ENCODE measurements at places on chromosomes 1 and 21.

- DNase-seq: no peak
These were observed 25.5 kb upstream of the DDAH1 start for GRCh38 chr1:85490270-85490985.

DNA sequence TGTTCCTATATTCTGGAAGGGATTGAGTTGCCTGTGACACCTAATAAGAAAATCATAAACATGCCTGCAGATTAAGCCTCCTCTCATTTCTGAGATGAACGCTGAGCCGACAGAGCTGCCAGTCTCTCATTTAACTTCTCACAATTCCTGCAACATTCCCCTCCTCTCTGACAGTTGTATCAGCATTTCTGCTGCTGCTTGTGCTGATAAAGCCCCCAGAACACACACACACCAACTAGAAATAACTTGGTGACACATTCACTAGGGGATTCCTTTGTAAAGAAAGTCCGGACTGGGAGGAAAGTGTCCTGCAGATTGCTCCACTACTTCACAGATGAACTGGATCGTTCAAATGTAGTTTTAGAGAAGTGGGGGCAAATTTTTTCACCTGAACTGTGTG lies 437.3 kb downstream of the PLA2G4A start:
- DNase-seq: no peak

- DNase-seq: peak; percentile 34
These were observed at the start of gene KCNQ4 for GRCh38 chr1:40783001-40783905. TSS of gene KCNQ4 (plus strand) at chr1:40783787. CDS start at chr1:40784094, 307 bp downstream.

DNA sequence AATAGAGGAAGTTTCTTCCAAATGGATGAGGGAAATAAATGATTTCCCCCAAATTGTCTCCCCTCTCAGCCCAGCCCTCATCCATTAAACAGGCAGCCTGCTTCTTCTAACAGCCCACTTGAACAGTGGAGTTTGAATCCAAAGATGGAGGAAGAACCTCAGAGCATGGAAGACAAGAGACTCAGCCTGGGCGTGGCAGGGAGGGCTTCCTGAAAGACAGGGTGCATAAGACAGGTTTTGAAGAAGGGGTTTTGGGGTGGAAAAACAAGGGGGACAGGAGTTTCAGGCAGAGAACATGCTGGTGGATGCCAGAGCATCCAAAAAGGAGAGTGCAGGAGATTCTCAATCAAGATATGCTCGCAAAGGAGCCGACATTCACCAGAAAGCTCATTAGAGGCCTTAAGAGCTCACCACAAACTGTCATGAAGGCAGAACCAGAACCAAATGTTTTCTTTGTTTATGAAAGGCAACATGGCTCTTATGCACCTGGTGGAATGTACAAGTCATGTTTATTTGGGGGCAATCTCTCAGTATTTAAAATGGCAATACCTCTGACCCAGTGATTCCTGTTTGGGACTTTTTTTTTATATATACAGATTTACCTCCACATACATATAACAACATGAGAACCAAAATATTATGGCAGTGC lies 26.5 kb upstream of the TSPEAR start:
- no peak for DNase-seq

DNA sequence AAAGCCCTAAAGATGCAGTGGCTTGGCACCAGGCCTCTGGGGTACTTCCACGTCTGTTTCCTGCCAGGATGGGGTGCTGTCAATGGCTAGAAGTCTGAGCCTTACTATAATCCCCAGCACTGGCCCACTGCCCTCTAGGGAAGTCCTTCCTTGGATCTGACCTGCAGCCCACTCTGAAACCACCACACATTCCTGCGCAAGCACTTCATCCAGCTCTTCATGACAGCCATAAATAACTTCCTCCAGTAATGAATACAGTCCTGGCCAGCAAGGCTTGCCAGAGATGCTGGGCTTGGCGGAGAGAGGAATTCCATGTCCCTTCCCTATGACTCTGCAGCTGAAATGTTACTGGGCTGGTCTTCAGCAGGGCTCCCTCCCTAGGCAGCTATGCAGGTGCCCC lies 32.6 kb downstream of the ALPL start:
- DNase-seq: no peak

DNA sequence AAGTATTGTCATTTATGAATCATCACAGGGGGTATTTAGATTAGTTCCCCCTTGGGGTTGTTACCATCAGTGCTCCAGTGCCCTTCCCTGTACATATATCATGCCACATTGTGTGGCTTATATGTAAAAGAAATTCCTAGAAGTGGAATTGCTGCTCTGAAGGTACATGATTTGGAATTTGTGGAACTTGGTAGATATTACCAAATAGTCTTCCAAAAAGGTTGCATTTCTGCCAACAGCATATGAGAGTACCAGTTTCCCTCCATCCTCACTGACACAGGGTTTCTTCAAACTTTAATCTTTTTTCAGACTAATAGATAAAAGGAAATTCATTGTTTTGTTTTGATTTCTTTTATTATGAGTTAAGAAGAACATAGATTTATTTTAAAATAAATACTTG lies 41.3 kb downstream of the AKNAD1 start:
- no peak for DNase-seq
